ENCODE measurements at places on chromosomes 3 and 15.

GRCh38 chr15:87369269-87369668, 887.3 kb downstream of the NTRK3 start:
- no peak overlapping the region for H3K4me3 ChIP-seq
- H3K27ac ChIP-seq = no peak overlapping the region
- H3K27me3 ChIP-seq = no peaks in the 10 kb centered on the region
- no peaks in the 10 kb centered on the region for H3K4me1 ChIP-seq
- H3K36me3 ChIP-seq = no peaks in the 10 kb centered on the region

GRCh38 chr3:163622384-163622783, 1455.9 kb downstream of the SI start:
- H3K36me3 ChIP-seq = no peaks in the 10 kb centered on the region
- no peak overlapping the region for H3K27ac ChIP-seq
- H3K27me3 ChIP-seq = no peaks in the 10 kb centered on the region
- DNase-seq = no peak

- H3K4me1 ChIP-seq = no peaks in the 10 kb centered on the region
- peaks cover 26% of the 10 kb centered on the region for H3K36me3 ChIP-seq
- no peaks in the 10 kb centered on the region for H3K27me3 ChIP-seq
- DNase-seq = no peak
Observed at GRCh38 chr15:92112180-92112579, 258.7 kb downstream of the SLCO3A1 start.

DNA sequence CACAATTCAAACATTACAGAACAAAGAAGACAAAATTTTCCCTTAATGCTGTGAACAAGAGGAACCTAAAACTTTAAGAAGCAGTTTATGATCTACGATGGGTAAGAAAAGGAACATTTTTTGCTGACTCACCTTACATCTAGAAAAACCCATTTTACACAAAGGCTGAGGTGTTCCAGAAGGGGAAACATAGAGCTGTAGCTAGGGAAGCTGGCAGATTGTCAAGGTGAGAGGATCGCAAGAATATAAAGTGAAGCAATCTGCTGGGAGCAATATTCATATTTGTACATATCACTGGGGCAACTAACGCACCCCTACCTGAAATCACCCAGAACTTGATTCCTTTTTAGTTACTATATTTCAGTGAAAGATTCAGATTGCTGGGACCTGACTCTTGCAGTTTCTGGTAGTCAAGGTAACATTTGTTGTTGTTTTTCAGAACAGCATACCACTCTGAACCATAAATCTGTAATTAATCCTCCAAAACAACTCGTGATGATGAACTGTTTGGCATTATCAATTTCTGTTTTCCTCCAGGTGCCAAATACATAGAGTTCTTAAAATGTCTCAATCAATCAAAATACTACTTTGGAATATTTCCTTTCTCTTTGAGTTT, 184.1 kb upstream of the LRRC3B start:
- no peak overlapping the region for H3K27ac ChIP-seq
- DNase-seq = no peak
- no peaks in the 10 kb centered on the region for H3K36me3 ChIP-seq
- H3K27me3 ChIP-seq = no peaks in the 10 kb centered on the region
- no peak overlapping the region for H3K4me3 ChIP-seq

Measured in CD4-positive, CD25-positive, alpha-beta regulatory T cell (primary cell).